ENCODE measurements at places on chromosomes 3 and 15.

- H3K27ac ChIP-seq, result peak overlapping the region; percentile 47
- peaks cover 4% of the 10 kb centered on the region for H3K36me3 ChIP-seq
- no peak for DNase-seq
- no peaks in the 10 kb centered on the region for H3K27me3 ChIP-seq
- H3K4me3 ChIP-seq, result no peak overlapping the region
These were observed 43.2 kb upstream of the SKOR1 start for GRCh38 chr15:67781907-67782690.

DNA sequence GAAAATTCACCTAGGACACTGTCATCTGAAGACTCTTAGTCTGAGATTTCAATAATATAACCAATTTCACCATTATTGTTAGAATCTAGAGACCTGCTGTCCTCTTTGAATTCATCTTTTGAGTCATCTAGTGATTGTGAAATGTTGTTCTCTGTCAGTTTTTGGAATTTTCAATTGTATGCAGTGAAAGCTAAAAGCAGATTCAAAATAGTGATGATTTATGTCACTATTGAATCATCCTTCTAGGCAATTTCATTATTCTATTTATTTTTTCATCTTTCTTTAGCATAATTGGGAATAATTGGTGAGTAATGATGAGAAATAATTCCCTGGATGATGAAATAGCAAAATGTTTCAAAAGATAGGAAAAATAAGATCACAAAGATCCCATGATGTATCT, 101.7 kb upstream of the EIF1B start:
- H3K4me3 ChIP-seq, result no peak overlapping the region
- no peaks in the 10 kb centered on the region for H3K4me1 ChIP-seq
- DNase-seq, result no peak
- H3K27ac ChIP-seq, result no peak overlapping the region

DNA sequence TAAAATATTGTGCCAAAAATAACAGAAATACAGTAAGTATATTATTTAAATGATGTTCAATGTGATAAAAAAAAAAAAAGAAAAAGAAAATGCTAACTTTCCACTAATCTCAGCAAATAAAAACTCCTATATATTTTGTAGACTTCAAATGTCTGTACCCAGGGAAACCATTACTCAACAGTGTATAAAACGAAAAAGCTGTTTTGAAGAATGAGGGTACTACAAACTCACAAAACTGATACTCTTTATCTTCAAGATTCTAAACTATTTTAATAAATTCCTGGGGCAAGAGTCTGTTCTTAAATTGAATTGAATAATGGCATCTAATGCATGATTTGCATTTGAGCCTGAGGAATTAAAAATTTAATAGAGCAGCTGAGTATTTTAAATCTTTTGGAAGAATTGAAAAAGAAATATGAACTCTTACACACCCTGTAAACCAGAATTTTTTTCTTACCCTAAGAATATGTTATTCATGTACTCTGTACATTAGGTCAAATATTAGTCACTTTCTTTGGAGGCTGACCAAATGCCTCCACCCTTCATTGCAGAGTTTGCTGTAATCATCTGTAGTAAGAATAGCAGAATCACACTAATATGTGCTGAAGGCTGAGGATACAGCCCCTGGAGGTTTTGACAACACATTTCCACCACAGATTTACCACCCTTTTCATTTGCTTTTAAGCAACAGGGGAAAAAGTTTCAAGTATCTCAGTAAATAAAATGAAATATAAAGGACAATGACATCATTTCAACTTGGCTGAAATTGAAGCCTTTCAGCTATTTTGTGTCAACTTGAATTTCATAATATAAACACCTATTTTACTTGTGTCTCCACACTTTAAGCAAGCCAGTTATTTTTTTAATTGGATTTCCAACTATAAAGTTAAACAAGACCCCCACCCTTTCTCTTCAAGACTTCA, 79.7 kb downstream of the FBN1 start:
- H3K4me3 ChIP-seq, result no peak overlapping the region
- peaks cover 13% of the 10 kb centered on the region for H3K27me3 ChIP-seq
- no peaks in the 10 kb centered on the region for H3K4me1 ChIP-seq
- H3K36me3 ChIP-seq, result no peaks in the 10 kb centered on the region
- no peak for DNase-seq

DNA sequence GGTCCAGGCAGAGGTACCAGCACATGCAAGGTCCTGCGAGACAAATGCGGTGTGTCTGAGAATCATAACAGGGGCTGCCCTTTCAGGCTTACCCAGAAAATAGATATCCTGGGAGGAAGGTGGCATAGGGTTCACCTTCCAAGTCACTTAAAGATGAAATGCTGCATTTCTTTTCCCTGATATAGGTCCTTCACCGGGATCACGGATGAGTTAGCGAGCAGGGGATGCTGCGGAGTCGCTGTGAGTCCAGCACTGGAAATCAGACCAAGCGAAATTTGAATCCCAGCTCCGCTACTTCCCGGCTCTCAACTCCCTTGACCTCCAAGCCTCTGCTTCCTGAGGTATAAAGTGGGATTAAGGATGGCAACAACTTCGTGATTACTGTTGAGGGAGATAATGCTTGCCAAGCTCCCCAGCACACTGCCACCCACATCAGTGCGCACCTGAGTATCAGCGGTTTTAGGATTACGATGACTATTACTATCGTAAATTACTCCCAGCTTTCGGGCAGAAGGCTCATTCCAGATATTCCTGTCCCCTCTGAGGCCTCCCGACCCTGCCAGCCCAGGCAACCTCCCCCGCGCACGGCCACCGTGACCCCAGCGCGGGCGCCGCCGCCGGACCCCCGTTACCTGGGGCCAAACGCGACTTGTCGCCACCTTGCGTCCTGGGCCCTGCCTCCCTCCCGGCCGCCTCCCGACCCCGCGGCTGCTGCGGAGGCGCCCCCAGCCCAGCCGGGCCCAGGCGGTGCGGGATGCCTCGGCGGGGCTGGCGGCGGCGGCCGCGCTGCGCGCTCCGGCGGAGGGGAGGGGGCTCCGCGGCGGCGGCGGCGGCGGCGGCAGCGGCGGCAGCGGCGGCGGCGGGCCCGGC, 589 bp upstream of the GPR27 start:
- DNase-seq, result no peak
- peaks cover 8% of the 10 kb centered on the region for H3K4me1 ChIP-seq
- H3K4me3 ChIP-seq, result peak overlapping the region; percentile 60
- H3K27ac ChIP-seq, result peak overlapping the region; percentile 19

- H3K36me3 ChIP-seq, result no peaks in the 10 kb centered on the region
- no peak overlapping the region for H3K27ac ChIP-seq
- no peaks in the 10 kb centered on the region for H3K4me1 ChIP-seq
- H3K4me3 ChIP-seq, result no peak overlapping the region
- H3K27me3 ChIP-seq, result peaks cover 17% of the 10 kb centered on the region
- no peak for DNase-seq
These were observed 57.0 kb upstream of the NR2E3 start for GRCh38 chr15:71753346-71753745.

Data from activated CD4-positive, alpha-beta T cell treated with anti-CD3 and anti-CD28 coated beads, Interleukin-2, amount 10 ng/mL, durations not matched to agents 7 days and 5 days (primary cell).